Stimulated activated CD4-positive, alpha-beta T cell treated with anti-CD3 and anti-CD28 coated beads, TNF-alpha, amount 100 ng/mL, for 48 hours (primary cell): ENCODE measurements at places on chromosomes 16 and 17.
A peak's percentile ranks its signal among the peaks of the same experiment; 100 is the strongest.

DNA sequence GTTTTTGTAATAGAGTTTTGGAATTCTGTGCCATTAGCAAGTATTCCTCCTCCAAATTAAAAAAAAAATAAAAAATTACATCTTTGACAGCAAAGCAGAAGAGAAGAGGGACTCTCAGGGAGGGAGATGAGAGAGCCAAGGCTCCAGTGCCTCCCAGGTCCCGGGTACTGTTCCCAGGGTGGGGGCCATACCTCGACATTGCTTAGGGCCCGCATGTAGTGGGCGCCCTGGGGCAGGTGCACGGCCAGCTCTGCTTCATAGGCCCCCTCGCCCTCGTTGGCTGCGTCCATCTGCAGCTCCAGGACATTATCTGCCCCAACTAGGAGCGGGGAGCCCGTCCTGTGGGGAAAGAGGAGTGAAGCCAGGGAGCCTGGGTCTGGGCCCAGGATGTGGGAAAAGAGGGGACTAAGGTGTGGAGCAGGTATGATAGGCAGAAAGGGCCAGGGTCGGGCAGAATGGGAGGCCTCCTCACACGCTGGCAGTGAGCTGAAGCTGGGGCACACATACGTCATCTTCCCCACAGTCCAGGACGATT is 11.2 kb downstream of the ITGA2B start:
- DNase-seq = no peak

- DNase-seq = no peak
Measured at GRCh38 chr16:85557083-85557970, 55.8 kb upstream of the GSE1 start.

DNA sequence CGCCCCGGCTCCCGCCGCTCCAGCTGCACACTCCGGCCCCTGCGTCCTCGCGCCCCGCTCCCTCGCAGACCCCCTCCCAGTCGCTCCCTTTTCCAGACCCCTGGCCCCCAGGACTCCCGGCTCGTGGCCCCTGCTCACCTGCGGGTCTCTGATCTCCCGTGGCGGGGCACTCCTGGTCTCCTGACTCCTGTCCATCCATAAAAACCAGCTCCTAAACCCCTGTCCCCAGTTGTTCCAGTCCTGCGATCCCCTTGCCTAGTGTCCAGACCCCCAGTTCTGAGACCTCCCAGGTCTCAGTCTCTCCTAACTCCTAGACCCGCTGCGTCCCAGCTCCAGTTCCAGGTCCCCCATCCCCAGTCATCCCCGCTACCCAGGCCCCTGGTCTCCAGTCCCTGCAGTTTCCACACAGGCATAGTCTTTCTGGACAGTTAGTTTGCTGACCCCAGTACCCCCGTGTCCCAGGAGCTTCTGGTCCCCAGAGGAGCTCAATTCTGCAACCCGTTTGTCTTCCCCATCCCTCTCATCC is 379 bp downstream of the SNX29 start:
- DNase-seq = no peak

DNA sequence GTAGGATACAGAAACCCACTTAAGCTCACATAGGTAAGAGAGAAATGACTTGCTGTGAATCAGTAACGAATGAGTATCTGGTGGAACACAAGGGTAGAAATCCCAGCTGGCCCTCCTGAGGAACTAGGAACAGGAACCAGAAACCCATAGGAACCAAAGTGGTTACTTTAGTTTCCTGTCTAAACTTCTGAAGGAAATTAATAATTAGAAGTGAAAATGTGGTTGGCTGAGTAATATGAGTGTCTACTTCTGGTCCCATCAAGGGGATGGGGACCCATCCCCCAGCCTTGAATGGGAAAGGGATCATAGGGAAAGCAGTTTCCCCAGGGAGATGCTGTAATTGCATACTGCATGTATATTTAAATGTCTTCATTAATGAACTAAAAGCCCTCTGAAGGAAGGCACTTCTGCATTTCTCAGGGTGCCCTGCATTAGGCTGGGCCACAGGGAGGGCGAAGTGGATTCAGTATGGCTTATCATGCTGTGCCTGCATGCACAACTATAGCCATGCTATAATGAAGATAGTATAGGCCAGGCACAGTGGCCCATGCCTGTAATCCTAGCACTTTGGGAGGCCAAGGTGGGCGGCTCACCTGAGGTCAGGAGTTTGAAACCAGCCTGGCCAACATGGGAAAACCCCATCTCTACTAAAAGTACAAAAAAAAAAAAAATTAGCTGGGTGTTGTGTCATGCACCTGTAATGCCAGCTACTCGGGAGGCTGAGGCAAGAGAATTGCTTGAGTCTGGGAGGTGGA is 45.6 kb downstream of the CYB5B start:
- no peak for DNase-seq

GRCh38 chr16:89035669-89036570 is 57.7 kb upstream of the ACSF3 start:
- DNase-seq = no peak

GRCh38 chr16:23015580-23015979 is 133.7 kb downstream of the USP31 start:
- no peak for DNase-seq

- DNase-seq = no peak
Measured at GRCh38 chr17:80687839-80688238, 143.2 kb downstream of the RPTOR start.

DNA sequence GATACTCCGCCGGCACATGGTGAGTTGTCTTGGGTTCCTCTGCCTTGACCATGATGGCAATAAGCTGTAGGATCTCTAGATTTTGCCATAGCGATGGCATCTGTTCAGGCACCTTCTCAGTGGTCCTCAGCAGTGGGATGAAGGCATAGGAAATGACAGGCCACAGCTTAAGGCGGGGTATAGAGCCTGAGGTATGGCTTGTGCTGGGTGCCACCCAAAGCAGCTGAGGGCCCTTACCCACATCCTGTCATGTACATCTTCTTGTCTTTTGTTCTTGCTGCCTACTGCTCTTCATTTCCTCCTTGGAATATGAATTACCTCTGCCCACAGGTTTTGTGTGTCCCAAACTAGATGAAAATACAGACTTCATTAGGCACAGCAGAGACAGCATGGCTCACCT is 29.5 kb downstream of the KAT7 start:
- no peak for DNase-seq

DNA sequence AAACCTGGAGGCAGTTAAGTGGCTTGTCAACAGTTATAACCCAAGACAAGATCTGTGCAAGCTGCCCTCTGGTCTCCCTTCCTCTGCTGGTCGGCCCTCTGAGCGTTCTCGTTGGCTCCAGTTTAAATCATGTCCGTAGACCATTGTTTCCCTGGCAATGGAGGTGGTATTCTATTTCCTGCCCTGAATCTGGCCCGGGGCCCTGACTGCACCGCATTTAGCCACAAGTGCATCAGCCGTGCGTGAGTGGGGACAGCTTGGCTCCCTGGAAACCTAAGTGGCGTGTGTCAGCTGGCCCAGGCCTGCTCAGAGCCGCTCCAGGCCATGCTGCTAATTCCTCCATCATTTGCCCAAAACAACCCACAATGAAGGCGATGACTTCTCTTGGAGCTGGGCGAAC is 15.0 kb upstream of the MYLK3 start:
- DNase-seq = no peak

GRCh38 chr17:77319211-77320043 is 178.7 kb downstream of the SEC14L1 start:
- DNase-seq = peak; percentile 48

DNA sequence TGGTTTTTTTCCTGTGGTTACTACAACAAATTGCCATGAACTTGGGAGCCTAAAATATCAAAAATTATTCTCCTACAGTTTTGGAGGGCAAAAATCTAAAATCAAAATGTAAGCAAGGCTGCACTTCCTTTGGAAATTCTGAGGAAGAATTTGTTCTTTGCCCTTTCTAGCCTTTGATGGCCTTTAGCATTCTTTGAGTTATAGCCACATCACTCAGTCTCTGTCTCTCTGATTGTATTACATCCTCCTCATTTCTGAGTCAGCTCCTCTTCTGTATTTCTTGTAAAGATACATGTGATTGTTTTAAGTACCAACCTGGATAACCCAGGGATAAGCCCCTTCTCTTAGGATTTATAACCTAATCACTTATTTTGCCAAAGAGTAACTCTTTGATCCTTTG is 282.0 kb downstream of the BCAS3 start:
- DNase-seq = no peak

DNA sequence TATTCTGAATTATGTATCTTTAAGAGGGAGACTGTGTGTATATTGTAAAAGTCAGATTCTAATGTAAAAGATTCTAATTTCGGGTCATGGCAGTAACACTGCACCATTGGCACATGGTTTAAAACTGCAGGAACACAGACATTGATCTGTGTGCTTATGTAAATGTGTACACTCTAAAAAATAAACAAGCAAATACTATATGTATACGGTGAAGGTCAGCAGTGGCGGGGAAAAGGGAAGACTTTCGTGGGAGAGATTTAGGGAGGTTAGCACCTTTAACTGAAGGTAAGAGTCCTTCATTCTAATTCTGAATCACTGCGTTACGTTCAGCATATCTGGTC is 157.8 kb upstream of the FAM20A start:
- DNase-seq = no peak

GRCh38 chr16:11411059-11411550 is 65.8 kb downstream of the RMI2 start:
- DNase-seq = no peak

GRCh38 chr17:65780111-65780510 is 218.7 kb upstream of the AXIN2 start:
- no peak for DNase-seq

GRCh38 chr16:55568207-55568606 is 1.7 kb downstream of the CAPNS2 start:
- no peak for DNase-seq

- no peak for DNase-seq
Measured at GRCh38 chr16:10641953-10642949, 52.5 kb downstream of the TEKT5 start.

DNA sequence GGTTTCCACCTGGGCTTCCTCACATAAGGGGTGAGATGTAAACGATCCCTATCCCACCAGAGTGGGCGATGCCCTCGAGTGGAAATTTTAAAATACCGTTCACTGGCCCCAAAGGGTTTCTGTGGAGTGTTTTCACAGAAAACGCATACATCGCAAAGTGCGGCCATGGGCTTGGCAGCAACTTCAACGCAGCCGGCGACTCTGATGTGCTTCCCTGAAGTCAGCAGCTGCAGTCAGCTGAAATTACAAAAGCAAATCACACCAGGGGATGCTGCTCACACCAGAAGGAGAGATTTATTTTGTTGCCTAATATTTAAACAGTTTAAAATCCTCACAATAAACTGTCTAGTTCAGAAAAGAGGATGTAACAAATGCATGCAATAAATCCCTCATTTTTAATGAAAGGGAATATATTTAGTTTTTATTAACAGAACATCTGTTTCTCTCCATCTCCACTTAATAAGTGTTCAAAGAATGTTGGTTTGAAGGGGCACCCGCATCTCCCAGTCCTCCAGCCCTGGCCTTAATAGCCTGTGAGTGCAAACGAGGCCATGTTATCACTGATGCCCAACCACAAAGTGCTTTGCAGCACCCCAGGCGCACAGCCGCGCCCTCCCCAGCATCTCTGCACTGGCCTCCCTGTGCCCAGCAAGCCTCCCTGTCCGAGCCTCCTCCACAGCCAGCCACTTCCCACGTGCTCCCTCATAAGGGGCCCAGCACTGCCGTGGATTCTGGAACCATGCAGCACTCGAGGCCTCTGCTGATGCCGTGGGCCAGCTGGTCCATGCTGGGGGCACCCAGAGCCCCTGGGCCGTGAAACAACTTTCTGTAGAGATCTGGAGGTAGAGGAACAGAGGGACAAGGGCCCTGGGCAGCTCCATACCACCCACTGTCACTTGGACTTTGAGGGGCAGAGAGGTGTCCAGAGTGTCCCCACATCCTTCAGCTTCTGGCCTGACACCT is 17.3 kb upstream of the XYLT2 start:
- no peak for DNase-seq

DNA sequence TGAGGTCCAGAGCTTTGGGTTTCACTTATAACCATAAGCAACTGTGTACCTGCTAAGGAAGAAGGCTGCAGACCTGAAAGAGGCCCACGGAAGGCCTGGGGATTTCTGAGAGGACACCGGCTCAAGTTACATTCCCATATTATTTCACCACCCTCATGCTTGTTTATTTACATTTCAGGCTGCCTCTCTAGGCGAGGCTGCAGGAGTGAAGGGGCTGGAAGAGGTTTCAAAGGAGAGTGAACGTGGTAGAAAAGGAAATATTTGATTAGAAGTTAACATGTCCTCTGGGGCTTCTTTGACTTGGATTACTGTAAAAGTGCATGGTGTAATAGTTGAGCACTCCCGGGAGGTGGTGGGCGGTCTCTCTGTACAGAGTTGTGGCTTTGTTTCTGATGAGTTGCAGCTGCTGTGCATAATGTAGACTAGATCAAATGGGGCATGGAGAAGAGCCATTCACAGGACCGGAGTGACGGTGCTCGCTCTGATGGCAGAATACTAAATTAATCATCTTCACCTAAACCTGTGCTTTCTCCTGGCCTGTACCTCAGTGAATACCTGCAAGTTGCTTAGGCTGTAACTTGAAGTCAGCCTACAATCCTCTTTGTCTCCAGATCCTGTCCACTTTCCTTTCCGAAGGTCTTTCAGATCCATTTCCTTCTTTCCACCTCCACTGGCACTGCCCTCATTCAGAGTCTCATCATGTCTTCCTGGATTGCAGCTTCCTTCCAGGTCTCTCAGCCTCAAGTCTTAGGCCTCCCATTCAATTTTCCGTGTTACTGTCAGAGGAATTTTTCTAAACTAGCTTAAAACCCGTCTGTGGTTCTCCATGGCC is 1.9 kb upstream of the CPD start:
- no peak for DNase-seq

DNA sequence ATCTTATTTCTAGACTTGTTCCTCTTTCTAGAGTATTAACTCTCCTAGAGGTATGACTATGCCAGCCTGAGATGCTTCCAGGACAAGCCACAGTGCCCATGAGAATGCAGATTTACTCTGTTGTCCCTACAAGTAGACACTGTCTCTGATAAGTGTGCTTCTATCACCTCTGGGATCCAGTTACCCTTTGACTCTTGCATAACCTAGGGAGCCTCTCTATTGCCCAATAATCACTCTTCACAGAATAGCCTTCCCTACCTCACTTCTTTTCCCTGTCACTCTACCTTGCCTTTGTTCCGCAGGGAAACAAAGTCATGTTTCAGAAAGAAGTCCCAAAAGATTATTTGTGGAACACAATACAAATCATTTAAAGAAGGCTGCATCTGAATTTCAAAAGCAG is 1.6 kb upstream of the KRT34 start:
- DNase-seq = no peak

DNA sequence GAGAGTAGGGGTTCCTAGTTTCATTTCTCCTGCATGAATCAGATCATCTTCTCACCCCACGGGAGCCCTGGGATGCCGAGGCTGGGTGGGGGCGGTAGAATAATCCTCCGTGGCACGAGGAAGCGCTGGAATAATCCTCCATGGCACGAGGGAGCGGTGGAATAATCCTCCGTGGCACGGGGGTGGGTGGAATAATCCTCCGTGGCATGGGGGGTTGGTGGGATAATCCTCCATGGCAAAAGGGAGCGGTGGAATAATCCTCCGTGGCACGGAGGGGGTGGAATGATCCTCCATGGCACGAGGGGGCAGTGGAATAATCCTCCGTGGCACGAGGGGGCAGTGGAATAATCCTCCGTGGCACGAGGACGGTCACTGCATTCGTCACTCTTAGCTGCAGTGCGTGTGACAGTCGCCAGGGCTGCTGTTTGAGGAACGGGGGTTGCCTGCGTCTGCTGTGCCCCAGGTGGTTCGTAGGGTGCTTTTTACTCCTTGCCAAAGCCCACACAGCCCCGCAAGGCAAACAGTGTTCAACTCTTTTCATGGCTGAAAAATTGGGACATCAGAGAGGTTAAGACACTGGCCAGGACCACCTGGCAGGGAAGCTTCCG is 152.5 kb downstream of the BANP start:
- no peak for DNase-seq
